ENCODE measurements at places on chromosomes 7 and 10. TPM values are rescaled to one million over a fixed set of nuclear protein-coding genes. Genes with fewer than 3 reads are reported as not detected.

The GRID1 gene
- total RNA-seq = 0.42 TPM

The FEZF1 gene
- total RNA-seq = not detected

The KNDC1 gene
- total RNA-seq = 0.89 TPM

The MKI67 gene
- 73.1 TPM for total RNA-seq

The PLA2G12B gene
- not detected for total RNA-seq

The ZNF716 gene
- not detected for total RNA-seq

The ZNF239 gene
- total RNA-seq = 2.1 TPM

The PON1 gene
- 0.66 TPM for total RNA-seq

The LIPJ gene
- not detected for total RNA-seq

The THNSL1 gene
- 3.5 TPM for total RNA-seq

The ZNF853 gene
- total RNA-seq = 2.9 TPM

The SOSTDC1 gene
- total RNA-seq = not detected

The HOXA4 gene
- 2.3 TPM for total RNA-seq

The ANKRD30A gene
- total RNA-seq = 0.88 TPM

The AKR1C4 gene
- 0.30 TPM for total RNA-seq

The LRMDA gene
- total RNA-seq = 4.2 TPM

The SORBS1 gene
- total RNA-seq = 0.69 TPM

The CTAGE6 gene
- not detected for total RNA-seq

The PTPRE gene
- 4.0 TPM for total RNA-seq

The TRIM50 gene
- not detected for total RNA-seq

The AKR1C3 gene
- total RNA-seq = 1,414 TPM

The TUBB8 gene
- total RNA-seq = not detected

The H2AZ2 gene
- total RNA-seq = 267 TPM

The DOCK1 gene
- 23.4 TPM for total RNA-seq

The PTPRZ1 gene
- not detected for total RNA-seq

The TMEM130 gene
- total RNA-seq = 0.36 TPM

The ZNF117 gene
- 0.18 TPM for total RNA-seq

The BMS1 gene
- total RNA-seq = 29.4 TPM
